ENCODE measurements at places on chromosomes 4 and X.

DNA sequence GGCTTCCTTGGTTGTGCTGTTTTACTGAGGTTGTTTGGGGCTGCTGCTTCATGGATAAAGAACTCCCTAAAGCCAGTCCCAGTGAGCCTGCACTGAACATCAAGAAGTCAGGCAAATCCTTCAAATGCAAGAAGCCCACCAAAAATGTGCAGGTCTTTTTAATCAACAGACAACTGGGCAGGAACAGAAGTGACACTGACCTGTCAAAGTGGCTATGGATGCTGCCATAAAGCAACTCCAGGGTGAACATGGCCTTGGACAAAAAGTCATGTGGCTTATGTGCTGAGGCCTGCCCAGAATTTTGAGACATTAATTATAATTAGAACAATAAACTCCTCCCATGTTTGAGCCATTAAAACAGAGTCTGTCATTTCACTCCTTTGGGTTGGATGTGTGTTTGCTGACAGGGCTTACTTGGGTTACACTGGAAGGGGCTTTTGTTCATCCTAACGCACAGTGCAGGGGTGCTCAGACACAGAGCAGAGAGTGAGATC is at the start of gene ETDC:
Gene ETDC, plus strand, starts transcription at position 51 of the 494 bp plus-strand sequence. Its CDS starts 0 bp downstream, at position 51.
- DNase-seq = no peak

- peak; percentile 33 for DNase-seq
Measured at GRCh38 chr4:36761607-36762006, 480.2 kb downstream of the DTHD1 start.

GRCh38 chr4:158133551-158133950 is 39.3 kb downstream of the GASK1B start:
- no peak for DNase-seq

DNA sequence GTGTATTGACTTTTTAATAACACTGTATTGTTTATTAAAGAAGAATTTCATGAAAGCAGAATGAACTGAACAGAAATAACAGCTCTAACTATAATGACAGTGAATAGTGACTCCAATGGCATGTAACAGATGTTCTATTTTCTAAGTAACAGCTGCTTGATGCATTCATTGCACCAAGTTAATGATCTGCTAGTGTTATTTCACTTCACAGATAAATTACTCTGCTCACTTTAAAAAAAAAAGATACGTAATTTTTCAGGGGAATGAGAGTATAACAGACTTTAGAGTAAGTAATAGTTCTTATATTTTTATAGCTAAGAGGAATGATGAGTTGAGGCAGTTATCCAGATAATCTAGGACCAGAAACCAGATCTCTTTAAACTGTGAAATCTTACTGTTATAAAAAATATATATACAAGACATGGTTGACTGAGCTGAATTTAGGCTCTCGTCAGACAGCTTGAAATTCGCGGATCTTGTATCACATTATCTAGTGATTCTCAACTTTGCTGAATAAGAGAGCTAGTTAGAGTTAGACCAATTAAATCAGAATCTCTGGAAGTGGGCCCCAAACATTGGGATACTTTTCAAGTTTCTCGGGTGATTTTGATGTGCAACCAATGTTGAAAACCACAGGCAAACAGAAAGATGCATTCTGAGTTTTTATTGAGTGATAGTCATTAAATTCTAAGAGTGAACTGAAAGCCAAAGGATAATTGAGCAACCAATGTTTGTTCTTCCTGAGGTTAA is 840.7 kb downstream of the DMD start:
- no peak for DNase-seq

DNA sequence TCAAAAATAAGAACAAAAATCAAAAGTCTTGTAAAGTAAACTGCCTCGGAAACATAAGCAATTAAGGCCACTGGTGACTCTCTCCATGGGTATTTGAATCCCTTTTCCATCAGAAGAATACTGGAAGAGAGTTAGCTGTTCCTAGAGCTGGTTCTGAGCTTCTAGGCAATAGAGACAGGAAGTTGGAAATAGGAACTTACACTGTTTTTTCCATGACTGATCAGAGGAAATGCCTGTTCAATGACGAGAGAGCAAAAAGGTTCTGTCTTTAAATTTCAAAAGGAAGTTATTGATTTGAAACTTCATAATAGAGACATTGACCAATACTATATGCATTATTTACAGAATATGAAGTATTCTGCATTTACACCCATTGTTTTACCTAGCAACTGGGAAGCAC is 503.5 kb upstream of the ARX start:
- no peak for DNase-seq

DNA sequence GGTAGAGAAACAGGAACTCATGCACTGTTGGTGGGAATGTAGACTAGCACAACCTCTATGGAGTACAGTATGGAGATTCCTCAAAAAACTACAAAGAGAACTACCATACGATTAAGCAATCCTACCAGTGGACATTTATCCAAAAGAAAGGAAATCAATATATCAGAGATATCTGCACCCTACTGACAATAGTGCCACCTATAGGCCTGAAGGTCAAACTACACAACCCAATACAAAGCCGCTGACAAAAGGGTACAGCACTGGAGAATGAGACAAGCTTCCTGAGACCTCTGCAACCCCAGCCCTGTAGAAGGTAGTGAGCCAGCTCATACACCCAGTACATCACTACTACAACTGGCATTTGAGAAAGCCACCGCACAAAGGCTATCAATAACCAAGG is 67.1 kb downstream of the CBR4 start:
- DNase-seq = peak; percentile 9

Data from GM12865 (cell line).